Skin of body (tissue), 3 donors: ENCODE measurements at places on chromosomes 3 and 15. TPM values are rescaled to one million over a fixed set of nuclear protein-coding genes. Genes with fewer than 3 reads are reported as not detected.

The TUSC7 gene
- not detected for total RNA-seq

The CGGBP1 gene
- total RNA-seq = 62.9 TPM

The EIF2B5 gene
- 28.7 TPM for total RNA-seq

DNA sequence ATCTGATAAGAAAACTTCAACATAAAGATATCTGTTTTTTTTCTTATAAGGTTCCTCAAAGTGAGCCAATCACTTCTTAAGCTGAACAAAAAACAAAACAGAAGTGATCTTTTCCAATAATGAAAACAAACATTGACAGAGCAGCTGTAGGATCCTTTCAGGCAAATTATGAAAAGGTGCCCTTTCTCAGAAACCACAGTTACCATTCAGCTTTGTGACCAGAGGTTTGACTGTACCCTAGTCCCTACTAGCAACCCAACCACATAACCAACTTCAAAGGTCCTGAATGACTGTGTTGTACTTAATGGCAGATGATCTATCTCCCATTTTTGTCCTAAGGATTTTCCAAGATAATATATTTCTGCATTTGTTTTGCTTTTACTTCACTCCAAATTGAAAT is 39.4 kb upstream of the CCR2 start:
- no peak for DNase-seq

GRCh38 chr3:54146506-54147239 is 24.3 kb downstream of the CACNA2D3 start:
- no peak for DNase-seq

DNA sequence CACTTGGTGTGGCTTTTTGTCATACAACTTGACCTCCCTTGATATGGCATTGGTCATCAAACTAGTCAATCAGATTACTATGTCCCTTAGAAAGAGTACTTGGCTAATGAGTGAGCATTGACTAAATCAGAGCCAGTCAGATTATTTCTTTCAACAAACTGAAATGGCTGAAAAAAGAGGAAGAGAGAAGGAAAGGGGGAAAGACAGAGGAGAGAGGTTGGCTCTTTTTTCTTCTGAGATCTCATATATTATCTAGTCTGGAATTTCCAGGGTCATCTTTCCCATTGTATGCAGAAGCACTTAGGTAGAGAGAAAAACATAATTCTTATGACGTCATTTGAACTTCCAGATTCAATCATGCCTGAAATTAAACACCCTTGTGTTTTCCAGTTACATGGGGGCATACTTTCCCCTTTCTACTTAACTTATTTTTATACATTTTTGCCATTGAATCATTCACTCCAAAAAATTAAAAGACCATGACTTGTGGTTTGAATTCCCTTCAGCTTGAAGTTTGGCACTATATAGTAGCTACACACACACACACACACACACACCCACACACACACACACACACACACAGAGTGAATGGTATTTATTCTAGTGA is 387.8 kb downstream of the LSAMP start:
- DNase-seq = no peak

DNA sequence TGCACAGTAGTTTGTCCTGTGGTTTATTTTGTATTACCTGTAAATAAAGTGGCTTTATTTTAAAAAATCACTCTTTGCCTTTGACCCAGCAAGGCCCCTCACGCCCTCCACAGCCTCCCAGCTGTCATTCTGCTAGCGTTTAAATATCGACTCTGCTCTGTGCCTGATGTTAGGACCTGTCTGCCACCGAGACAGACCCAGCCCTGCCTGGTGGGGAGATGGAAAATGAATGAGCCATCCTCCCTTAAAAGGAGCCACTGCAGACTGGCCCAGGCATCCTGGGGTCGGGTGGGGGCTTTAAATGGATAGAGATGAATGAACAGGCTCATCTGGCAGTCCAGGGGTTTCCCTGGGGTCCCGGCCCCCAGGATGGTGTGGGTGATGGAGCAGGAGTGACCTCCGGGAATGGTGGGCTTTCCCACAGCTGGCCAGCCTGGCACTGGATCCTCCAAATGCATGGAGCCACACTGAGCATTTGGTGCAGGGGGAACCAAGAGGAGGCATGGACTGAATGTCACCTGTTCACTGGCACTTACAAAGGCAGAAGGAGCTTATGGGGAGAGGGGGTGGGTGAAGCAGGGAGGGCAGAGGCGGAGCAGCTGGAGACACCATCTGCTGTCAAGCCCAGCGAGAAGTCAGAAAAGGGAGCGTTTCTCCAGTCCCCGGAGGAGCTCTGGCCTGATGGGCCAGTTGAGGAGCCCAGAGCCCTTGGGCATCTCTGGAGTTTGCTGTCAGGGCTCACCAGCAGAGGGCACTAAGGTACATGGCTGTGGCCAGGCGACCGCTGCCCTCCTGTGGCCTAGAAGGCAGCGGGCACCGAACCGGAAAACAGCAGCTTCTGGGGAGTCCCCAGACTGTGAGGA is 11.9 kb downstream of the GRM2 start:
- DNase-seq = no peak
